ENCODE measurements at places on chromosomes 3 and 15.

GRCh38 chr3:72448858-72449257, 399.4 kb downstream of the SHQ1 start:
- no peak for DNase-seq

- no peak for DNase-seq
Observed at GRCh38 chr3:183108001-183108449, 8.7 kb upstream of the MCCC1 start.

DNA sequence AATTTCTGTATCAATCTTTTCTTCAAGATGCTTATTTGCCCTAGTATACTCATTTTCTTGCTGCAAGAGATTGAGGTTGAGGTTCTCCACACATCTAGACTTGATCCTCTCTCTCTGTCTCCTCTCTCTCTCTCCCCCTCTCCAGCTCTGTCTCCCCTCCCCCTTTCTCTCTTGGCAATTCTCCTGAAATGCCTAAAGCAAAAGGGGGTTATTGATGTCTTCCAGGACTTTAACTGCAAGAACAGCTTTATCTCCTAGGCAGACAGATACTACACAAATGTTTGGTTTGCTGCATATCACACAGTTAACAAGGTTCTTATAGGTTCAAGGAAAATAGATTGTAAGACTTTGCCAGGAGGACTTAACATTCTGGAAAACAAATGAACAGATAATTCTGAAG, 52.1 kb downstream of the TMEM212 start:
- no peak for DNase-seq

- DNase-seq = no peak
Observed at GRCh38 chr3:109257269-109257668, 59.0 kb downstream of the DPPA2 start.

DNA sequence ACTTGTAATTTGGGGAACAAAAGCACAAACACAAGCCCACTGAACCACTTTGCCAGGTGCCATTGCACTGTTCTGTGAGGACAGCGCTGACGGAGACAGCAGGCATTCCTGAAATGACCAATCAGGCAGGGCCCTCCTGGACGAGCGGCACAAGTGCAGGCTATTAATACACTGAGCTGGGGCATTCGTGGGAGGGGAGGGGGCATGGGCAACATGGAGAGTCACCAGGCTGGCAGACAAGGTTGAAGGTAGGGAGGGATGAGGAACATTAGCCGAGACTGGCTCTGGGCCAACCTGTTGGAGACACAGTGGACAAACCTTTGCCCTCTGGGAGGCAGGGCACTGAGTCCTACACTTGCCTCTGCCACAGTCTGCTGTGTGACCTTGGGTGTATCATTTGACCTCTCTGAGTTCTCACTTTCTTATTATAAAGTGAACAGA, 45.6 kb downstream of the NOX5 start:
- no peak for DNase-seq

GRCh38 chr15:73366766-73367623, 1.8 kb downstream of the HCN4 start:
- DNase-seq = no peak

DNA sequence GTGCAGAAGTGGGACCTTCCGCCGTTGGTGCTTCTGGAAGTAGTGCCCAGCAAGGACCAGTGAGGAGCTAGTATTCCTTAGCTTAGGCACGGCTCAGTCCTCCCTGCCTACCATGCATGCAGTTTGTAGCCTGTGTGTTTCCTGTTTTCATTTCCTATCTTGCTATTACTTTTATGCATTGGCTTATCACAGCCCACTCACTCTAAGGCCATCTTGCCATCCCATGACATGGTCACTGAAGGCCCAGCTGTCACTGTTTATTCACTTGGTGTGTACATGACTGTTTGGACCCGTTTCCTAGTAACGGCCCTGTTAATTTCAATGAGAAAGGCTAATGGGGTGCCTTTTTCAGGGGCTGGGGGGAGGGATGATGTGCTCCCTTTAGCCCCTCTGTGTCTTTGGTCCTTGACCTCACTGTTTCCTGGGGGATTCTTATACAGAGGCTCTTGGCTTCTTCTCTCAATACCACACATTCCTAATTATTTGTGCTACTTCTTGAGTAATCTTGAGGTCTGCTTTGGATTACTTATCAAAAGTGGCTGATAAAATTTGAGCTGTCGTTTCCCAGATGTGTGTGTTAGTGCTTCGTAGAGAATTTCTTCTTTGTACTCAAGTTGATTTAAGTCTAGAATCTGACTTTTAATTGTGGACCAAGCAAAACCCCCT, 24.5 kb upstream of the TRAK1 start:
- no peak for DNase-seq

DNA sequence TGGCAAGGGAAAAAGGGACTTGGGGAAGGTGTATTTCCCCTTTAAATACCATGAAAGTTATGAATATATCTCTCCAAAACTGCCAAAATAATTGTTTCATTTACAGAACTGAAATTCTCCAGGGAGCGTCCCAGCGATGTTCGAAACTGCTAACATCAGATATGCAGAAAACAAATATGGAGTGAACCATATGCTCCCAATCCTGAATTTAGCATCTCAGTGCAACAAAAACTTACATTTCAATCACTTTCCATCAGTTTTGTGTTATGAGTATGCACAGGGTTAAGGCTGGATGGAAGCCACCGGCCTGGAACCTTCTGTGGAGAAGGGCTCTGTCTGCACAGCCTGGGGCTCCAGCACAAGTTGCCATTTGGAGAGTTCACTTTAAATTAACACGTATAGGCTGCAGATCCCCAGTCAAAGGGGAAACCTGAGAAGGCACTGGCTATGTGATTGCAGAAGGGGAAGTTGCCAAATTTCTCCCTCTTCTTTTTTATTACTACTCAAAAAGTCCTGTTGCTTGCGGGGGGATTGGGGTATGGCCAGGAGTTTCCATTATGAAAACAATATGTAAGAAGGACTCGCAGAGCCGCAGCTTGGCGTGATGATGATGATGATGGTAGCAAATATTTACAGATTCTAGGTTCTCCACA, 56.9 kb upstream of the FOXP1 start:
- no peak for DNase-seq

- DNase-seq = peak; percentile 6
Observed at GRCh38 chr3:14548321-14548729, 8.2 kb upstream of the GRIP2 start.

GRCh38 chr3:123776071-123776782, 107.9 kb downstream of the MYLK start:
- no peak for DNase-seq

DNA sequence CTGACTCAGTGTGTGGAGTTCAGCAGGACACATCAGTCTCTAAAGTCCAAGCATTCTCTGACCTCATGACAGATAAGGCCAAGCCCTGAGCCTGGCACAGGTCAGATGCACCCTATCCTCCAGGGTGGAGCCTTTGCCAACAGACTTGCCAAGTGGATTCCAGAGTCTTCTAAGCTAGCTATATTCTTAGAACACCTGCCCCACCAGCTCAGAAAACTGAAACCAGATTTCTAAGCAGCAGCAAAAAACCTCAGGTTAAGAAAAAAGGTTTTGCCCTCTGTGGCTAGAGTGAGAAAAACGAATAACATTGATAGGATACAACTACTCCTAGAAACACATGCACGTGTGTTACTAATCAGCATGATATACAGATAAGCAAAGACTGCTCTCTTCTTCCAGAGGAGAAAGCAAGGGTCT, 11.6 kb downstream of the RMDN3 start:
- DNase-seq = no peak

DNA sequence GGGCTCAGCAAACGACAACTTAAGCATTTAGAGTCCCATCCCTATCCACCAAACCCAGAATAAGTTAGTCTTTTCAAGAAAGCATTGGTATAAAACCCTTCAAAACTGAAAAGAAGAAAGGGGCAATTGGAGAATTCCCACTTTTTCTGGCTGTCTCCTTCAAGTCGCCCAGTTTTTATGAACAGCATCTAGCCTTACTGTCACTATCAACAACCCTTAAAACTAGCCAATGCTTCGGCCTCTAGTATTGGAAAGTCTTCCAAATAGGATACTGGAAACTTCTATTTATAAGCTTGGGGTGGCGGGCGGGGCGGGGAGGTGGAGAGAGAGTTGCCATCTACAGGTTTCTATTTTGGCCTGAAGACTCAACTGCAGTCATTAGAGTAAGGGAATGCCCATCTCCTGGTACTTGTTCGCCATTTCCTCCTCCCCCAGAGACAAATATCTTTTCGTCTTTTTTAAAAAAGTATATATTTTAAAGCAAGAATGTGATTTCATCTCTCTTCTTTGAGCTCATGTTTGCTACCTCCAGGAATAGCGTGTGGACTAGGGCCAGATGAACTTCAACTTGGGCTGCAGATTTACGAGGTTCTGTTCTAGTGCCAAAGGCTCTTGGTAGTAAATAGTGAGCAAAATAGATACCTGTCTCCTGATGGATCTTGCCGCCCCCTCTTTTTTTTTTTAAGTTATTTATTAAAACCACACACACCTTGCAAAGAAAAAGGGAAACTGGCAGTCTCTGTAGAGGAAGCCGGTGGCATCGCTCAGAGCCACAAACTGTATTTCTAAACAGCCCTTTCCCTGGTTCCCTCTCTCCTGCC, 2.7 kb downstream of the BCL6 start:
- no peak for DNase-seq

- no peak for DNase-seq
Observed at GRCh38 chr3:65398953-65399352, 639.8 kb downstream of the MAGI1 start.

GRCh38 chr15:97143592-97144376, 813.3 kb downstream of the NR2F2 start:
- DNase-seq = no peak

- DNase-seq = no peak
Observed at GRCh38 chr3:151265866-151266265, 12.5 kb downstream of the P2RY14 start.

DNA sequence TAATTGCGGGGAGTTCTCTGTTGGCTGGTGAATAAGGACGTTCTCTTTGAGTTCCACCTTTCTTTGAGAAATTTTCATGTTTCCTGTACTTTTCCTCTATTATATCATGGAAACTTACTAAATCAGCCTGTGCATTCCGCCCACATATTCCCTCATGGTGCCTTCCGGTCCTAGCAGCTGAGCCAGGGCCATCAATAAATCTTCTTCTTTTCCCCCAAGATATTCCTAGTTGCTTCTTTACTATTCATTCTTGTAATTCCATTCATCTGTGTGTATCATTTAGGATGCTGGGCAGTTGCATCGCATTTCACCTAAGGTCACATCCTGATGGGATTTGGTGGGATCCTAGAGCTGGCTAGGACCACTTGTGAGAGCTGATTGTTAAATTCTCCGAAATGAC, 139.2 kb downstream of the RBMS3 start:
- no peak for DNase-seq

DNA sequence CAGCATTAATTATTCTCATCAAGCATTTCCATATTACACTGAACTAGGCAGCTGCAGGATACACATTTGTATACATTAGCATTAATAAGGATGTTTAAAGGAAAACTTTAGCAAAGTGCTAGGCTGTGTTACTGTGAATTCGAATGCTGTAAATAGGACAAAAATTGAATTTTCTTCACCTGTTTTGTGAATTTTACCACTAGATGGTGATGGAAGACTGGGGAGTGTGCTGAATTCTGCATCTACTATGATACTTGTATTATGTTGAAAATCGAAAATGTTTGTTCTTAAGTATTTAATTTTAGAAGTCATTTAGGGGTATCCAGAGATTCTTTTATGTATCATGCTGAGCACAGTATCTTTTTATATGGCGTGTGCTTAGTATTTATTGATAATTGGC, 12.3 kb upstream of the P2RY14 start:
- no peak for DNase-seq

DNA sequence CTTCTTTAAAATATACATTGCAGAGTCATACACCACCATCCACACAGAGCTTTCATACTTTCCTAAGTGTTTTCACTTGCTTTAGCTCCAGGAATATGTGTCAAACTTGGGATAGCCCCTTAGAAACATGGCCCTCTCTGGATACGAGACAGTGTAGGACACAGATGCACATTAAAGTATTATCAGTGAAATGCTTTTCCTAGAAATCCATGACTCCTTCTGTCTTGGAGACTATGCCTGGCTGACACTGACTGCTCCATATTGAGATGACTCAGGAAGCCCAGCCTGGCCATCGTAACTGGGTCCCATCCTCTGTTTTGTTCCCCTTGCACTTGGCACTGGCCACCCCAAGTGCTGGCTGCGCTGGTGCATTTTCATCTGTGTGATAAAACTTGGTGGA, 204.8 kb downstream of the PDZRN3 start:
- DNase-seq = no peak

- DNase-seq = no peak
Observed at GRCh38 chr15:40591389-40591788, 2.7 kb upstream of the KNL1 start.

GRCh38 chr3:34483311-34483887, 685.0 kb downstream of the PDCD6IP start:
- DNase-seq = no peak

DNA sequence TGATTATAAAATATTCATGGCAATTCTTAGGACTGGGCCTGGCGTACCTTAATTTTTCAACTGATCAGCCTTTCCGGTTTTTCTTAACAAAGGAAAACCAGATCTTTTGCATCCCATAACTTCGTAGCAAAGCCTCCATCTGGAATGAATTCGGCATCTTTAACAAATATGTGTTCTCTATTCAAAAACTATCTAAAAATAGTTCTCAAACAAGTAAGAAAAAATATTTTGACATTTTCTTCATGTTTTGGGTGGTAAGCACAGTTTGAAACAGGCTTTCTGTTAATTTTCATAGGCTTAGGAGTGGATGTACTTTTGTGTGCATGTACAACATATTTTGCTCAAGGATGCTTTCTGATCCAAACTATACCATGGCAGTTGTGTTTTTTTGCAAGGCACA, 55.1 kb downstream of the RBMS3 start:
- DNase-seq = no peak

GRCh38 chr3:101252945-101253344, 67.4 kb downstream of the IMPG2 start:
- DNase-seq = no peak

DNA sequence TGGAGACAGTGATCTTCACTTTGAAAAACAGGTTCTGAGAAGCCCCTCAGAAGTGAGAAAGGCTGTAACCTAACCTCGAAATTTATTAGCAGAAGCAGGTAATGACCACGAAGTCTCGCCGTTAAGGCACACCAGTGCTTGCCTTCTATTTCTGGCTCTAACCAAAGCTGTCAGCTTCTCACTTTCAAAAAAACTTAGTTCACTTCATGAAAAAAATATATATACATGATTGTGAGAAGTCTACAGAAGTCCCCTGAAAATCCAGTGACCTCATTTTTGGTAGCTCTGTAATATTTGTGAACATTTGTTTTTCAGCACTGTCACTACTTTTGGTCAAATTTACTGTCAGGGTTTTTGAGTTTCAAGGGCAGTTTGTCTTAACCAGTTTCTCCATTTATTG, 19.1 kb upstream of the AKAP13 start:
- no peak for DNase-seq

- no peak for DNase-seq
Observed at GRCh38 chr3:177928172-177928873, 607.9 kb upstream of the KCNMB2 start.

GRCh38 chr3:1275495-1275894, 182.7 kb downstream of the CNTN6 start:
- DNase-seq = no peak

DNA sequence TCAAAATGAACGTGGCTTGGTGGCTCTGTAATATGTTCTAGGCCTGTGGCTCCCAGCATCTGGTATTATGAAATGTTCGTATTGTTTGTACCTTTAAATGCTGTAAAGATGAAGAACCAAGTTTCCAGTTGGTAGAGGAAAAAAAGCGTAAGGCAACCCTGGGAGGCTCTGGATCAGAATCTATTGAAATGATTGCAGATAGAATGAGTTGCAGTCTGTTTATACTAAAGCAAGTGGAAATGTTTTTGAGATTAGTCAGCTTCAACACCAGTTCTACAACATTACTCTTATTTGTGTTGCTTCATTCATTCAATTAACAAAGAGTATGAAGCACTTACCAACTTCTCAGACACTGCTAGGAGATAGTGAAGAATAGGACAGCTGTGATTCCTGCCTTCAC, 5.3 kb downstream of the ARL6IP5 start:
- DNase-seq = no peak

All from NCI-H1930 (cell line).